ENCODE measurements at places on chromosomes 4 and X. TPM values are rescaled to one million over a fixed set of nuclear protein-coding genes. Genes with fewer than 3 reads are reported as not detected.

DNA sequence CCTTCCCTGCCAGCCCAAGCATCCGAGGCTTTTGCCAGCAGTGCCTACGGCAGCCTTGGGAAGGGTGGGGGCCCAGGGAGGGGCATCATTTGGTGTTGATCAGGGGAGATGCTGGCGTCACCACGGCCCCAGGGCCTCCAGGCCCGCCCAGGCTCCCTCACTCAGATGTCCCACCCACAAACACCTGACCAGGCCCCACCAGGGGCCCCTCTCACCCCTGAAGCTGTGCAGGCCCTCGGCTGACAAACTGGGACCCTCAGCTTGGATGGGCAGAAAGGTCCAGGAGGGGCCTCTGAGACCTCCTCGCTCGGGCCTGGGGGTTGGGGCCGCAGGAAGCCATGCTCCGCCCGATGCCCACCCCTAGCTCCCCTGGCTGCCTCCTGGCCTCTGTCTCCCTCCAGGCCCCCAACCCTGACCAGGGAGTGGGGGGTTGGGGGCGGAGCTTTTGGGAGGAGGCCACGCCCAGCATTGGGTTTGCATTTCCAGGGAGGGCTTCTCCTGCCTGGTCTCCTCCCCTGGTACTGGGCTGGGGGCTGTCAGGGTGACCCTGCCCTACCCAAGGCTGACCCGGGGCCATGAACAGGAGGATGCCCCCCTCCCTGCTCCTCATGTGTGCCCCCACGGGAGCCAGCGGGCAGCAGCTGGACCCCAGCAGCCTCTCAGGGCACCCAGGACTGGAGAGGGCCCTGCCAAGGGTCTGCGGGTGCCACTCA is 33.4 kb upstream of the SPON2 start:
- no peaks in the 10 kb centered on the region for H3K27me3 ChIP-seq
- DNase-seq, result peak; percentile 3
- peaks cover 32% of the 10 kb centered on the region for H3K4me1 ChIP-seq
- H3K36me3 ChIP-seq, result no peaks in the 10 kb centered on the region
- no peak overlapping the region for H3K27ac ChIP-seq
- H3K4me3 ChIP-seq, result no peak overlapping the region

DNA sequence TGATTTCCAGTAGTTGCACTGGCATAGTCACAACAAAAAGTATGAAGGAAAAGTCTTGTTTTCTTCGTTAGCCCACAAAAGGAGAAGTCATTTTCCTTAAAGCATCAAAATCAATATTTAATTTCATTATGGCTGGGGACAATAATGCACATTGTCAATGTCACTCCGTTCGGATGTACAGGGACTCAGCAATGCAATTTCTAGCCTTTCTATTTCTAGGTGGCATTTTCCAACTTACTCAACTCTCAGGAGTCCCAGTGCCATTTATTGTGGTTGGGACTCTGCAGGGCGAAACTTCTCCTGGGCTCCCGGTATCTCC is 99.6 kb downstream of the CEP135 start:
- DNase-seq, result no peak
- H3K27me3 ChIP-seq, result peaks cover 37% of the 10 kb centered on the region
- H3K4me1 ChIP-seq, result peaks cover 13% of the 10 kb centered on the region

DNA sequence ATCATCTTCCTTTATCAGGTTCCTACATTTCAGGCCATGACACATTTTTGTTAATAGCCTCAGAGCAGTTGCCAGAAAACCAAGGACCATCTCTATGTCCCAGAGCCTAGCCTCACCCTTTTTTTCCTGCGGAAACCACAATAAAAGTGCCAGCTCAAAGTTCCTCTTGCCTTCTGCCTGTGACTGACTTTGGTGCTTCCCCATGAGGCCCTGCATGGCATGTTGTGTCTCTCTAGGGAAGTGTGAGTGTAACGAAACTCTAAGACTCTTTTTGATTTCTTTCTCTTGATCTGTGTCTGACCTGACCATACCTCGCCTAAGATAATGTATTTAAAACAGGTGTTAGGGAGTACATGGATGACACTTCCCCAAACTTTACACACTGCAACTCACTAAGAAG is 642.3 kb upstream of the BOD1L1 start:
- H3K36me3 ChIP-seq, result no peaks in the 10 kb centered on the region
- DNase-seq, result peak; percentile 32
- H3K4me3 ChIP-seq, result no peak overlapping the region
- peaks cover 13% of the 10 kb centered on the region for H3K4me1 ChIP-seq

- H3K4me3 ChIP-seq, result peak overlapping the region; percentile 68
- H3K27ac ChIP-seq, result peak overlapping the region; percentile 93
- no peaks in the 10 kb centered on the region for H3K27me3 ChIP-seq
- H3K4me1 ChIP-seq, result peaks cover 62% of the 10 kb centered on the region
- H3K36me3 ChIP-seq, result no peaks in the 10 kb centered on the region
- peak; percentile 86 for DNase-seq
Measured at GRCh38 chr4:153432965-153433753, 33.0 kb upstream of the TMEM131L start.

- H3K4me1 ChIP-seq, result no peaks in the 10 kb centered on the region
- H3K27me3 ChIP-seq, result no peaks in the 10 kb centered on the region
- H3K4me3 ChIP-seq, result no peak overlapping the region
- DNase-seq, result no peak
- no peak overlapping the region for H3K27ac ChIP-seq
Measured at GRCh38 chr4:149785696-149786431, 29.8 kb downstream of the IQCM start.

DNA sequence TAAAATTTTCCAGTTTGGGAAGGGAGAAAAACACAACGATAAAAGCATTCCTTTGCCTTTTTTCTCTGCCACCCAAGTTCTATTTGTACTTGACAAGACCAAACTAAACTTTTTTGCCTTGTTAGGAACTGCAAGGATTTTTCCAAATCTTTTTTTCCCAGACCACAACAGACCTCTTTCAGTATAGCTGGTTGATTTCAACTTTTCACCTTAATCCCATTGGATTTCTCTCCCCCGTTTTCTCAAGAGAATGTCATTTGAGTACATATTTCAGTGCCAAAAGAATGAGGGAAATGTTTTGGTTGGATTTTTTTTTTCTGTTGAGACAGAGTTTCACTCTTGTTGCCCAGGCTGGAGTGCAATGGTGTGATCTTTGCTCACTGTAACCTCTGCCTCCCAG is 18.5 kb upstream of the SGMS2 start:
- no peaks in the 10 kb centered on the region for H3K4me1 ChIP-seq
- peaks cover 19% of the 10 kb centered on the region for H3K27me3 ChIP-seq
- no peak overlapping the region for H3K27ac ChIP-seq
- DNase-seq, result no peak

- H3K4me1 ChIP-seq, result no peaks in the 10 kb centered on the region
- no peak overlapping the region for H3K4me3 ChIP-seq
- DNase-seq, result no peak
- H3K27me3 ChIP-seq, result no peaks in the 10 kb centered on the region
Measured at GRCh38 chrX:32041181-32041580, 969.3 kb upstream of the FTHL17 start.

- peaks cover 48% of the 10 kb centered on the region for H3K27me3 ChIP-seq
- peak; percentile 50 for DNase-seq
- peak overlapping the region; percentile 69 for H3K4me3 ChIP-seq
- no peak overlapping the region for H3K27ac ChIP-seq
- H3K36me3 ChIP-seq, result no peaks in the 10 kb centered on the region
Measured at GRCh38 chr4:42151568-42152506, 618 bp downstream of the BEND4 start.

DNA sequence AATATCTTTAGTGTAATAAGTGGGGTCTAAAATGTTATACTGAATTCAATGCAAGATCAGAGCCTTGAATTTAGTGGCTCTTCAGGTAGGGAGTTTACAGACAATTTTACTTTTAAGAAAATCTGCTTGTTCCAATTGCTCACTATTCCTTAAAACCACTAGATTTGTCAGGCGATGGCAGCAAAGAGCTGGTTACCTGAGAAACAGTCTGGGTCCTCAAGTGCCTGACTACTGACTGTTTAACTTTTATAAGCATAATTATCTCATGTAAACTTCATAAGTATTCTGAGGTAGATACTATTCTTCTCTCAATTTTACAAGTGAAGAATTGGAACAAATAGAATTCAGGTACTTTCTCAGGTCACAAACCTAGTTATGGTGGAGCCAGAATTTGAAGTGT is 84.3 kb downstream of the RRAGB start:
- no peak overlapping the region for H3K4me3 ChIP-seq
- no peaks in the 10 kb centered on the region for H3K4me1 ChIP-seq
- H3K27ac ChIP-seq, result no peak overlapping the region
- DNase-seq, result no peak

- no peaks in the 10 kb centered on the region for H3K27me3 ChIP-seq
- no peak for DNase-seq
- no peaks in the 10 kb centered on the region for H3K36me3 ChIP-seq
- no peaks in the 10 kb centered on the region for H3K4me1 ChIP-seq
- H3K27ac ChIP-seq, result no peak overlapping the region
- H3K4me3 ChIP-seq, result no peak overlapping the region
Measured at GRCh38 chr4:156019246-156019645, 65.6 kb upstream of the CTSO start.

- H3K4me3 ChIP-seq, result peak overlapping the region; percentile 77
- H3K27me3 ChIP-seq, result no peaks in the 10 kb centered on the region
- peak overlapping the region; percentile 47 for H3K27ac ChIP-seq
Measured at GRCh38 chrX:101658661-101659491, 774 bp downstream of the ARMCX2 start.

GRCh38 chr4:127783955-127784770 is 2.0 kb downstream of the HSPA4L start:
- H3K27me3 ChIP-seq, result peaks cover 54% of the 10 kb centered on the region
- peaks cover 14% of the 10 kb centered on the region for H3K4me1 ChIP-seq
- DNase-seq, result no peak
- H3K4me3 ChIP-seq, result no peak overlapping the region

- no peaks in the 10 kb centered on the region for H3K4me1 ChIP-seq
- H3K36me3 ChIP-seq, result no peaks in the 10 kb centered on the region
Measured at GRCh38 chr4:139920486-139921002, 233.4 kb downstream of the MAML3 start.

DNA sequence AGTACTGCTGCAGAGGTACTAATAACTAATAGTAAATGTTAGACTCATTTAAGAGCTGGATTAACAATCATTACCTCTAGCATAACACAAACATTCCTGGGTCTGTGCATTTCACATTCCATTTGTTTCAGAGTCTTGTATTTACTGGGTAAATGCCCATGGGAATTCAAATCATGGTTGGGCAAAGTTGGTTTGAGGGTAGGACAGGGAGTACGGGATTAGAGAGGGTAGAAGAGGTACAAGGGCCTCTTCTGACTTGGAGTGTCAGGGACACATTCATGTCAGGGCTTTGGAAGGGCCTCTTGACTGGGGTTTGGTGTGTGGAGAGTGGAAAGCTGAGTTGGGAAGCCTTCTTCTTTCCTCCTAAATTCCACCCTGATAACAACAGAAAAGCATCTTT is 65.9 kb downstream of the WWC2 start:
- peaks cover 2% of the 10 kb centered on the region for H3K36me3 ChIP-seq
- H3K27me3 ChIP-seq, result peaks cover 4% of the 10 kb centered on the region
- H3K4me1 ChIP-seq, result peaks cover 2% of the 10 kb centered on the region
- no peak for DNase-seq
- H3K4me3 ChIP-seq, result no peak overlapping the region

DNA sequence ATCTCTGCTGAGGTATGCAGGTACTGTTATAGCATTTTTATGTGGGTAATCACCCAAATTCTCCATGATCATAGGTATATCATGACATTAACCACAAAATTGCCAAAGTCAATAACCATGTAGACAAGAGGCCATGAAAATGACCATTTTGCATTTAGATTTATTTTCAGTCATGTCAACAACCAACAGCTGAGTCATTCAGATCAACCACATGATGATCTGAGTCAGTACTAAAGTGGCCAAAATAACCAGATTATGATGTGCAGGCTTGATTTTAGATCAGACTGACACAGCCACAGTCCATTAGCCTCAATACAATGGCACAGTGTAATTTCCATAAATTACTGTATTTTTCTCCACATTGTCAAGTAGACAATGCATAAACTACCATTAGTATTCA is 240.5 kb downstream of the GRIA3 start:
- H3K27ac ChIP-seq, result no peak overlapping the region
- no peaks in the 10 kb centered on the region for H3K36me3 ChIP-seq
- peaks cover 2% of the 10 kb centered on the region for H3K27me3 ChIP-seq
- no peak overlapping the region for H3K4me3 ChIP-seq
- no peak for DNase-seq

DNA sequence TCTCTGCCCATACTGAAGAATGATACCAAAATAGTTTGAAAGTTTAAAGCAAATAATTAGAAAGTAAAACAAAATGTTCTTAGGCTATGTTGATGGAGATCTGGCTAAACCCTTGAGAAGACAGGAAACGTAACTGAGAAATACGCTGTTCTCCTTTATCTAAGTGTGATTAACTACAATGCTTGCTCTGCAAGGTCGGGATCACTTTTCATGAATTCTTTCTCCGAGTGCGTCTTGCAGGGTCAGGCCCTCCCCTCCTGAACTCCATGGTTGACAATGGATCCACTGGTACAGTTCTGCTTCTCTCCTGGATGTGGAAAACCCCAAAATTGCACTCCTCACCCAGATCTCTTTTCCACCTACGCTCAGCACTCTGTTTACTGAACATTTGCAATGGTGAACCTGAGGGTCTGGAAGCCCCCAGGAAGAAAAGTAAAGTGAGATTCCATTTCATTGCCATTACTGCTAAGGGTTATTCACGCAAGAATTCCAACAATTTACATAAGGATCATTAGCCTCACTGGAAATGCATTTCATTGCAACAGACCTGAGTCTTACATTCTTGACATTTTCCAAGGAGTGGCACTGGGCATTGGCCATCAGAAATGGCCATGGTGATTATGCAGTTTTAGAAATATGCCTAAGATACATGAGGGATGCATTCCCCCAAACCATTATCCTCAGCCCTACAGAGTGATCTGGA is 24.6 kb upstream of the WWC2 start:
- peaks cover 6% of the 10 kb centered on the region for H3K27me3 ChIP-seq
- no peak for DNase-seq
- no peak overlapping the region for H3K27ac ChIP-seq
- H3K36me3 ChIP-seq, result no peaks in the 10 kb centered on the region

- H3K27ac ChIP-seq, result no peak overlapping the region
- no peak overlapping the region for H3K4me3 ChIP-seq
- no peaks in the 10 kb centered on the region for H3K36me3 ChIP-seq
Measured at GRCh38 chr4:95830651-95831050, 9.2 kb upstream of the PDHA2 start.

DNA sequence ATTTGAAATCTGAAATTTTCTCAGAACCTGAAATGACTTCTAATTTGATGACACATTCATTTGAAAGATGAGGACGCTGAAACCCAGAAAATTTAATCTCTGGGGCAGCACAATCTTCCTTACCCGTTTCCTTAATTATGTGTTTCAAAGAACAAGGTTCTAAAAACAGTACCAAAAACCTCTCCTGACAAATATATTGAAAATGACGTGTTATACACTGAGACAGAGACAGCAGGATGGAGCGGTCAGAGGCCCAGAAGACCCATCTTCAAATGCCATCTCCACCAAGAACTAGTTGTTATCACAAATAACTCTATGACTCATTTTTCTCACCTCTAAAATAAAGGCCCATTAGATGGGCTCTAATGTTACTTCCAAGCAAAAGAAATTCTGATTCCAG is 177.3 kb downstream of the NSUN7 start:
- no peak overlapping the region for H3K27ac ChIP-seq
- H3K27me3 ChIP-seq, result peaks cover 22% of the 10 kb centered on the region
- H3K36me3 ChIP-seq, result no peaks in the 10 kb centered on the region
- no peak overlapping the region for H3K4me3 ChIP-seq
- DNase-seq, result no peak
- H3K4me1 ChIP-seq, result peaks cover 5% of the 10 kb centered on the region

The DDX60 gene
- 22.2 TPM for total RNA-seq

The RPA4 gene
- total RNA-seq, result 0.26 TPM

The VCX3A gene
- not detected for total RNA-seq

The GAGE12H gene
- not detected for total RNA-seq

The SLC34A2 gene
- total RNA-seq, result not detected

All from activated CD4-positive, alpha-beta T cell treated with anti-CD3 and anti-CD28 coated beads for 36 hours (primary cell).